ENCODE measurements at places on chromosomes 4 and X. TPM values are rescaled to one million over a fixed set of nuclear protein-coding genes. Genes with fewer than 3 reads are reported as not detected.

Gene BMX
- 68.9 TPM for total RNA-seq

Gene TCEAL7
- total RNA-seq = 0.26 TPM

Gene CT83
- not detected for total RNA-seq

Gene MAGEA11
- total RNA-seq = not detected

Gene SLC2A9
- total RNA-seq = 1.1 TPM

Gene NAP1L2
- total RNA-seq = 1.7 TPM

Gene SPANXN3
- not detected for total RNA-seq

Gene KDR
- total RNA-seq = 278 TPM

Gene PAGE5
- total RNA-seq = not detected

Gene MAGED4B
- 52.7 TPM for total RNA-seq

- no peak for DNase-seq
Measured at GRCh38 chr4:95017305-95018064, 259.7 kb downstream of the BMPR1B start.

DNA sequence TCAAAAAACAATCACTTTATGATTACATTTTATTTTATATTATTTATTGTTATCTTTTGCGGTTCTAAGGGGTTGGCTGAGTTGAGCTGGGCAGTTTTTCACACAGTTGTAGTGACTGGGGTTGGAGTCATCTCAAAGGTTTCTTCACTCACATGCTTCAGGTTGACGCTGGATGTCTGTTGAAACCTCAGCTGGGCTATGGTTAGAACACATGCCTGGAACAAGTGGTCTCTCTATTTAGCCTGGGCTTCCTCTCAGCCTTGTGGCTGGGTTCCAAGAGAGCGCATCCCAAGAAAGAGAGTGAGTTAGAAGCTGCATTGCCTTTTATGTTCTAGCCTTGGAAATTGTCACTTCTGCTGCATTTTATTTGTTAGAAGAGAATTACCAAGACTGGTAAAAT, 87.4 kb downstream of the CBLL2 start:
- DNase-seq = no peak

DNA sequence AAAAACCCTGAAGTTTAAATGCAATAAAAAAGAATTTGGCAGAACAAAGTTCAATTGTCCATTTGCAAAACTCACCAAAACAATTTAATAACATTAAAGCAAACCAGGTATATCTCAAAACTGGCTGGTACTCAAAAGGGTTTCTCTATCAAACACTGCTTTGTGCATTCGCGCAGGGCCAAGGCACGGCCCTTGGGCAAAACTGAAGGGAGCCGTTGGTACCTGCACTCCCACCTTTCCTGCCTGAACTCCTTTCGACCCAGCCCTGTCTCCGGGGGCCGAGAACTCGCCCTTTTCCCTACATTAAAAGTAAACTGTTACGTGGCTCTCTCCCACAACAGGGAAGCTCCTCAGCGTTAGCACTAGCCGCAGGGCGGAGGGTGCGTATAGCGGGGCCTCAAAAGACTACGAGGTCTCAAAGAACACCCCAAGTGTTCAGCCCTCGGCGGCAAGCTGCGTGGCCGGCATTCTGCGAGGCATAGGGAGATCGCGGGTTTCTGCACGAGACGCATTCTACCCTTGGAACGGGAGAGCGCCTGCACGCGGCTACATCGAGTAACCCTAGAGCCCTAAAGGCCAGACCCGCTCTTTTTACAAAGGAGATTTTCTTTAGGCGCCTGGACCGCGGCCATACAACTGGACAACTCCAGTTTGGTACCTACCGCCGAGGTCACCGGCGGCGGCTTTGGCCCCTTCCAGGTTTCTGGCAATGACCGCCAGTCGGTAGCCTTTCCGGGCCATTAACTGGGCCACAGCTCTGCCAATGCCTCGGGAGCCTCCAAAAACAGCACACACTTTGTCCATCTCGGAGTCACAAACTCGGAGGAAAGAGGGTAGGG, 550 bp downstream of the CBR4 start:
- no peak for DNase-seq

DNA sequence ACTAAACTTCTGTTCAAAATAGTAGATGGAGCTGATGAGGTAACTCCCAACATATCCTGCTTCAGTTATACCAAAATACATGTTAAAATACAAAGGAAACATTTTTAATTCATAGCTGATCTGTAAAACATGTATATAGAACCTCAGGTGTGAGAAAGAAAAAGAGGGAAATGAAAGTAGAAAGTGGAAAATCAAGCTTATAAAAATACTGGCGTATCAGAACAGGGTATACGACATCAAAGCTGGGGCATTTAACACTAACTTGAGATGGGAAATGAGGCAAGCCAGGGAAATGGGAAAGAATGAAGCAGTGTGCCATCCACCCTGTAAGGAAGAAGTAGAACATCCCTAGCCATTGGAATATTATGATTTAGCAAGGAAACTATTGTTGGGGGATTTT, 767.5 kb downstream of the DMD start:
- no peak for DNase-seq

DNA sequence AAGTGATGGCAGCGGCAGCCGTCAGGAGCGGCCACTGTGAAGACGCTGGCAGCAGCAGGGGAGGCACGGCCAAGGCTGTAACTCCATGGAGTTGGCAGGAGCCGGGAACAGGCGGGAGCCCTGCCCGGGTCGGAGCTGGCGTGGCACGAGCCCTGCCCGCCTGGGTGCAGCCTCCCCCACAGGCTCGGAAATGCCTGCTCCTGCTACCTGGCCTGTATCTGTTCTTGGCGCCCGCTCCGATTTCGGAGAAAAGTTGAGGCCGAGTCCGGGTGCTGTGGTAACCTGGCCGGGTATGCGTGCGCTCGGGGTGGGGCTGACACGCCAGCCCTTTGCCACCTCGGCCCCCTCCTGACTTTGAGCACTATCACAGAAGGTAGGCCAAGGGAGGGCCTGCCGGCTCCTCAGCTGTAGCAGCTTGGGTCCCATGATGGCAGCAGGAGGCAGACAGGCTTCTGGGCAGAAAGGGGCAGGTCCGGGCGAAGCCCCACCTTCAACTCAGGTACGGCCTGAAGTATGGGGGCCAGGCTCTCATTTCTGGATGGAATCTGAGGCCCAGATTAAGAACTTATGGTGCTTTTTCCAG, 51.2 kb upstream of the SHISA3 start:
- DNase-seq = no peak

DNA sequence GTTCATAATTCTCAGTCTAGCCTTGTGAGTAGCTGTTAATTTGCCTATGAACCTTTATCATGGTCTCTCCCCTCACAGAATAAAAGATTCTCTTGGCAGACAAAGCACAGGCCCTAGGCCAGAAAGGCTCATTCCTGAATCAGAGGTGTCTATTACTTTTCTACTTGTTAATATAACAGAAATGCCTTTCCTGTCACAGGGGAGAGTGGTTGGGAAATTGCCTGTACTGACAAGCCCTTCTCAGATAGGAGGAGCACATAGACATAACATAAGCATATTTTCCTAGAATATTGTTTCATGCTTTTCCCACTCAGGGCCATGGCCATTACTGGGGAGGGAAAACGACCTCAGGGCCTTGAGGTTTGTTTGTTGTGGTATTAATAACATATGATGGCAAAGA, 308.3 kb downstream of the BMPR1B start:
- DNase-seq = no peak

DNA sequence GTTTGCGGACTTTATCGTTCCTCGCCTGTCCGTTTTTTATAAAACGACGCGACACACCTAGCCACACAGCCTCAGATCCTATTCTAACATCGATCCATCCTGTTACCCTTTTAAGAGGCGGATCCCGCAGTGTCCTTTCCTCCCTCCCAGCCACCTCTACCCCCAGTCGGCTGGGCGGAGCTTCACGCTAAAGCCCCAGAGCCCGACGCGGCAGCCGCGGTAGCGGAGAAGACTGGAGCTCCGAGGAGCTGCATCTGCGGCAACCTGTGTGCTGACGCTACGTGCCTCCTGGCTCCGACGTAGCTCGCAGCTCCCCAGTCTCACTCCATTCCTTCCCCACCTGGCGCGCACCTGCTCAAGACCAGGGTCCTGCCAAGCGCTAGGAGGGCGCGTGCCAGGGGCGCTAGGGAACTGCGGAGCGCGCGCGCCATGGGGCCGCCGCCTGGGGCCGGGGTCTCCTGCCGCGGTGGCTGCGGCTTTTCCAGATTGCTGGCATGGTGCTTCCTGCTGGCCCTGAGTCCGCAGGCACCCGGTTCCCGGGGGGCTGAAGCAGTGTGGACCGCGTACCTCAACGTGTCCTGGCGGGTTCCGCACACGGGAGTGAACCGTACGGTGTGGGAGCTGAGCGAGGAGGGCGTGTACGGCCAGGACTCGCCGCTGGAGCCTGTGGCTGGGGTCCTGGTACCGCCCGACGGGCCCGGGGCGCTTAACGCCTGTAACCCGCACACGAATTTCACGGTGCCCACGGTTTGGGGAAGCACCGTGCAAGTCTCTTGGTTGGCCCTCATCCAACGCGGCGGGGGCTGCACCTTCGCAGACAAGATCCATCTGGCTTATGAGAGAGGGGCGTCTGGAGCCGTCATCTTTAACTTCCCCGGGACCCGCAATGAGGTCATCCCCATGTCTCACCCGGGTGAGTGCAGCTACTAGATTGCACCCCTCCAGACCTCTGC, at the start of gene RNF128:
TSS of gene RNF128 (plus strand) at position 217 of the 953 bp plus-strand sequence. CDS start at position 430, 213 bp downstream.
- no peak for DNase-seq

DNA sequence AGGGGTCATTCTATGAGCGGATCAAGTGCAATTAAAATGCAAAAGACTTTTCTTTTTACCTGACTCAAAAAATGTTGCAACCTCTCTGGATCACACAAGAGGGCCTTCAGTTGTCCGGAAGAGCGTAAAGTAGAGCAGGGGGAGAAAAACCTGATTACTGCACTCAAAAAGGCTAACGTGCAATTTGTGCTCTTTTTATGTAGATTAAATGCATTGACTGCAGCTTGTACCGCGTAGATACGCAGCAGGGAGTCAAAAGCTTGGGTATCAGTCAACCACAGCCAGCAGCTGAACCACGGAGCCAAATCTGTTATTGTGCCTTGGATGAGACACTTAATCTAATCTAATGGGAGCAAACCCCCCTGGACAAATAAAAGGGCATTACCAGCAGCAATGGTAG, 107.3 kb upstream of the RAI2 start:
- no peak for DNase-seq

- DNase-seq = no peak
Measured at GRCh38 chr4:141896687-141897086, 260.3 kb downstream of the IL15 start.

GRCh38 chr4:166924424-166924823, 309.9 kb downstream of the SPOCK3 start:
- no peak for DNase-seq

DNA sequence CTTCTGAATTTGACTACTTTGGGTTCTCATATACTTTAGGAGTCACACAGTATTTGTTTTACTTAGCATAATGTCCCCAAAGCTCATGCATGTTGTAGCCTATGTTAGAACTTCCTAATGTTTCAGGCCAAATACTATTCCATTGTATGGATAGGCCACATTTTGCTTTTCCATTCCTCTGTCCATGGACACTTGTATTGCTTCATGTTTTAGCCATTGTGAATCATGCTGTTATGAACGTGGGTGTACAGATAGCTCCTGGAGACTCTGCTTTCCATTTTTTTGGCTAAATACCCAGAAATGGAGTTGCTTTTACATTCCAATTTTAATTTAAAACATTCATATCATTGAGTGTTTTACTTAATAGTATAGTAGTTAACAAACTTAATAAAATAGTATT, 54.5 kb downstream of the HTT start:
- no peak for DNase-seq

DNA sequence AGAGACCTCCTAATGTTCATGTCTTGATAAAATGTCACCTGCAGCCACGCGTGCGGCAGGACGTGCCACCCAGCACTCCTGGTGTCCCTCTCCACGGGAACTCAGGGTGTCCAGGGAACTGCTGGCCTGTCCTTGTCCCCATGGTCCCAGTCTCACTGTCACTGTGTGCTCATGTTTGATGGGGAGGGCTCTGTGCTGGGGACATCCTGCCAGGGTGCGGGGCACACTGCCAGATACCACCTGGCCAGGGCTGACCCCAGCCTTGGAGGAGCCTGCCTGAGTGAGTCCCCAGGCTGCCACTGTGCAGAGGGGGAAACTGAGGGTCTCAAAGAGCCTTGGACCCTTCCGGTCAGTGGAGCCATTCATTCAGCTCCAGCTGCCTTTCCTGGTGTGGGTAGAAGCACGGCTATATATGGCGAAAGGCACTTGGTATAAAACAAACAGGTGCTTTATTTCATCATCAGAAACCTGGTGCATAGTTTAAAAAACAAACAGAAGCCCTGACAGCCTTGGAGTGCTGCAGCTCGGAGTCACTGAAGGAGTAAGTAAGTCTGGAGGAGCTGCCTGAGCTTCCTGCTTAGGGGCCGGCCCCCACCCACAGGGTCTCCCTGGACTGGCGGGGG, 33.0 kb downstream of the NOP14 start:
- DNase-seq = no peak

- no peak for DNase-seq
Measured at GRCh38 chrX:133649651-133650050, 234.4 kb upstream of the GPC4 start.

- no peak for DNase-seq
Measured at GRCh38 chr4:43525646-43526045, 633.1 kb downstream of the GRXCR1 start.

DNA sequence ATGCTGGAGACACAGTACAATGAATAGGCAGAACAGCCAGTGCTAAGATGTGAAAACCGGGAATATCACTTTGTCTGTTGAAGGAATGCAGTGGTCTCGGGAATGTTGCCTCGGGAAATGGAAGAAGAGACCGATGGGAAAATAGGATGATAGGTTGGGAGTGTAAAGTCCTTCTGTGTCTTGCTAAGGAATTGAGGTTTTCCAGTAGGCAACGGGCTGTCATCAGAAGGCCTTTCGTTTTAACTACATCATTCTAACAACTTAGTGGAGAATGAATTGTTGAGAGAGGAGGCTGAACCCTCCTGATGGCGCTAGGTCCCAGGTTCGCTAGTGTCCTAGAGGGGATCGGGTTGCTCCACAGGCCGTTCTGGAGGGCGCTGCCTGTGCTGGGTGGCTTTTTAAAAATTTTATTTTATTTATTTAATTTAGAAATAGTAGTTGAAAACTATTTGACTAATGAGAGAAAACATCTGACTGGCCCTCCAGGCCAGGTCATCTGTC, 730 bp downstream of the VBP1 start:
- DNase-seq = no peak

GRCh38 chr4:155722816-155723499, 35.9 kb upstream of the GUCY1B1 start:
- no peak for DNase-seq

GRCh38 chr4:9745782-9746181, 35.7 kb upstream of the DRD5 start:
- no peak for DNase-seq

DNA sequence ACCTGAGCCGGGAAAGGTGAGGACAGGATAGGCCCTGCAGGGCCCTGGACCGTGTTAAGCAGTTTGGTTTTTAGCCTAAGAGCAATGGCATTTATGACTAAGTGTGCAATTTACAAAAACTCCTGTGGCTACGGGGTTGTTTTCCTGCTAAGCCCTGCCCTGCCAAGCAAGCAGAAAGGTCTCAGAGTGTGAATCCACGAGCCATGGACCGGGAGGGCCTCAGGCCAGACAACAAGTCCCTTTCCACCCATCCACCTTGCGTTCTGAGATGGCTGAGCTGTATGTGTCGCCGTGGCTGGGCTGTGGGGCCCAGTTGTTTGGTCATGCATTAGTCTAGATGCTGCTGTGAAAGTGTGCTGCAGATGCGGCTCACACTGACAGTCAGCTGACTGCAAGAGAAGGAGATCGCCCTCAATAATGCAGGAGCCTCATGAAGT, 33.9 kb upstream of the AFAP1 start:
- DNase-seq = no peak

Data from dermis microvascular lymphatic vessel endothelial cell (primary cell).